ENCODE measurements at places on chromosomes 4 and X. TPM values are rescaled to one million over a fixed set of nuclear protein-coding genes. Genes with fewer than 3 reads are reported as not detected.
A peak's percentile ranks its signal among the peaks of the same experiment; 100 is the strongest.

Gene CT55
- not detected for total RNA-seq

Gene ZNF280C
- 2.6 TPM for total RNA-seq

Gene TCP11X2
- not detected for total RNA-seq

Gene INTU
- 8.0 TPM for total RNA-seq

Gene POU4F2
- total RNA-seq: not detected

Gene PLXNB3
- 13.2 TPM for total RNA-seq

Gene IQSEC2
- 30.3 TPM for total RNA-seq

Gene GSX2
- not detected for total RNA-seq

Gene AMTN
- not detected for total RNA-seq

Gene PITX2
- not detected for total RNA-seq

Gene FGB
- not detected for total RNA-seq

Gene CSAG1
- not detected for total RNA-seq

DNA sequence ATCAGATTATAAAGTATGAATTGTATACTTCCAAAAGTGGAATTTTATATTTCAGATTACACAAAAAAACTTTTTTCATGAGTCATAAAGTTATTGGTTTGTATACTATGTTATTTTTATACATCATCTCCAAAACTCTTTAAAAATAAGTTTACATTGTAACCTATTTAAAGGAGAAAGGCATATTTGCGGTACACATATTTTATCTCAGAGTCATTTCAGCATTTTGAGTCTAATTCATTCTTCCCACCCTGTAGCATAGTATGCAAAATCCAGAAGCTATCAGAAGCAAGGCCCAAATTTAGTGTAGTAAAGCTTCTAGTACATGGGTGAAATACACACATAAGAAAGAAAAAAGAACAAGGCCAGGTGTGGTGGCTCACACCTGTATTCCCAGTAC, 80.3 kb downstream of the AWAT2 start:
- H3K4me1 ChIP-seq: no peaks in the 10 kb centered on the region
- H3K27ac ChIP-seq: no peak overlapping the region
- H3K4me3 ChIP-seq: no peak overlapping the region
- no peaks in the 10 kb centered on the region for H3K36me3 ChIP-seq
- H3K27me3 ChIP-seq: no peaks in the 10 kb centered on the region
- DNase-seq: no peak

DNA sequence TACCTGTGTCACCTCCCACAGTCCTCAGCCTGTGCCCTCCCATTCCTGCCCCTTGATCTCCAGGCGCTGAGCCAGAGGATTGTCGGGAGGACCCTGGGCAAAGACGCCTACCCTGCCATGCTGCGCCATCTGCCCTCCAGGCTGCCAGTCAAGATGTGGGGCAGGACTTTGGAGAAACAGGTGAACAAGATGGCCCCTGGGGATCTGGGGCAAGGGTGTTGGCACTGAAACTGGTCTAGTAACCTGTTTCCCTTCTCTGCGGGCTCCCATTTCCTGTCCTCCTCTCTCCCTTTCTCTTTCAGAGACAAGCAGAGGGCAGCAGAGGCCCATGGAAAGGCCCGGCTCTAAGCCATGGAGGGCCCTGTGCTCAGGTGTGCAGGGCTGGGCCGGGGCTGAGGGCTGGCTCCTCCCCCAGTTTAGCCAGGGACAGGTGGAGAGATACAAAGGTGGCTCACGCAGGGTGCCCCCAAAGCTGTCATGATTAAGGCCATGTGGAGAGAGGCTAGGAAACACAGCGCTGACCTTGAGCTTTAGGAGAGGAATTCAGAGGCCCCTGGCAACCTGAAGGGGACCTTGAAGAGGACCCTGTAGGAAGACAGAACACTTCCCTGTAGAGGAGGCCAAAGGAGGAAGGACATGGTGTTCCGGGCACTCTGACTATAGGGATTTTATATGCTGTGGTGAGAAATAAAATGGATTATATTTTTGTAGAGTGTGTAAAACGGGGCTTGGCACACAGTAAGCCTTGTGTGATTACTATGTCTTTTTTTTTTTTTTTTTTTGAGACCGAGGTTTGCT, at the start of gene GLOD5:
GLOD5 (plus strand) TSS at position 74 of the 798 bp plus-strand sequence; CDS start at position 118, 44 bp downstream.
- H3K27ac ChIP-seq: peak within 1 kb of the TSS; percentile 74
- H3K27me3 ChIP-seq: no peaks in the 10 kb centered on the region
- no peaks in the 10 kb centered on the region for H3K36me3 ChIP-seq
- no peak within 1 kb of the TSS for H3K4me3 ChIP-seq
- DNase-seq: peak; percentile 77

- no peaks in the 10 kb centered on the region for H3K4me1 ChIP-seq
- no peak for DNase-seq
- no peak overlapping the region for H3K27ac ChIP-seq
- H3K36me3 ChIP-seq: no peaks in the 10 kb centered on the region
These were observed 355.4 kb downstream of the ANK2 start for GRCh38 chr4:113404841-113405240.

DNA sequence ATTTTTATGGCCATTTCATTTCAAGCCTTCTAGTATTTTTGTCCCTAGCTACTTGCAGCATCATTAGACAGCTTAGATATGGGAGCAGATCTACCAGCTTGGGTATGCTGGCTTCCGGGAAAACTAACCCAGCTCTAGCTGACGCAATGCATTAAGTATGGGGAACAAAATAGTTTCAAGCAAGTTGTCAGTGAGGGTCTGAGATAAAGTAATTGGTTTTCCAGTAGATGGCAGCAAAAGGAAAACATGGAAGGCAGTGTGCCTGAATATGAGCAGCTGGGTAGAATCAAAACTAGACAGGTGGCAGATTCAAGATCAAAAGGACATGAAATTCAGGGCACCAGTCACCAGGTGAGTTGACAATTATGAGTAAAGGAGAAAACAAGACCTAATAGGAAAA, 340.9 kb upstream of the CTSO start:
- no peak overlapping the region for H3K4me3 ChIP-seq
- H3K27ac ChIP-seq: no peak overlapping the region
- no peaks in the 10 kb centered on the region for H3K27me3 ChIP-seq
- H3K36me3 ChIP-seq: no peaks in the 10 kb centered on the region
- DNase-seq: peak; percentile 16

- no peak for DNase-seq
- H3K4me3 ChIP-seq: no peak overlapping the region
- no peaks in the 10 kb centered on the region for H3K36me3 ChIP-seq
- H3K27me3 ChIP-seq: no peaks in the 10 kb centered on the region
These were observed 181.3 kb downstream of the OR13H1 start for GRCh38 chrX:131725001-131725654.

- no peak overlapping the region for H3K4me3 ChIP-seq
- no peak overlapping the region for H3K27ac ChIP-seq
- H3K36me3 ChIP-seq: no peaks in the 10 kb centered on the region
- H3K27me3 ChIP-seq: no peaks in the 10 kb centered on the region
These were observed 92.2 kb upstream of the GATB start for GRCh38 chr4:151853034-151853433.

GRCh38 chrX:110317061-110317819, 645 bp downstream of the AMMECR1 start:
- peak; percentile 24 for DNase-seq
- peak overlapping the region; percentile 84 for H3K27ac ChIP-seq
- no peaks in the 10 kb centered on the region for H3K27me3 ChIP-seq
- no peaks in the 10 kb centered on the region for H3K4me1 ChIP-seq

- no peaks in the 10 kb centered on the region for H3K36me3 ChIP-seq
- no peak for DNase-seq
- H3K27me3 ChIP-seq: no peaks in the 10 kb centered on the region
- H3K4me1 ChIP-seq: peaks cover 11% of the 10 kb centered on the region
- H3K27ac ChIP-seq: no peak overlapping the region
These were observed 1.5 kb downstream of the PRPS2 start for GRCh38 chrX:12792711-12793110.

- no peak for DNase-seq
- H3K36me3 ChIP-seq: no peaks in the 10 kb centered on the region
- no peak overlapping the region for H3K4me3 ChIP-seq
- H3K4me1 ChIP-seq: no peaks in the 10 kb centered on the region
- H3K27me3 ChIP-seq: no peaks in the 10 kb centered on the region
These were observed 372.4 kb upstream of the RPS6KA3 start for GRCh38 chrX:20639115-20639514.

DNA sequence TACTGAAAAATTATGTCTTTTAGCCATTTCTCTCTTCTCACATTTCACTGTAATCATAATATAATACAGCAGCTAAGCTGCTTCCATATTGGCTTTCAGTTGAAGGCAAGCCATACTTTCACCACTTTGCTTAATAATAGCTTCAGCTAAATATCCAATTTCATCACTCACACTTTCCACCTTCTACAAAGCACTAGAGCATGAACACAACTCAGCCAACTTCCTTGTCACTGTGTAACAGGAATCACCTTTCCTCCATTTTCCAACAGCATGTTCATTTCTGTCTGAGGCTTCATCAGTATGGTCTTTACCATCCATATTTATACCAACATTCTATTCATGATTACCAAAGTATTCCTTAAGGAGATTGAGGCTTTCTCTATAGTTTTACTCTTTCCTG, 219.8 kb upstream of the CTSO start:
- DNase-seq: no peak
- H3K27me3 ChIP-seq: no peaks in the 10 kb centered on the region
- H3K27ac ChIP-seq: no peak overlapping the region
- no peaks in the 10 kb centered on the region for H3K4me1 ChIP-seq
- no peak overlapping the region for H3K4me3 ChIP-seq

DNA sequence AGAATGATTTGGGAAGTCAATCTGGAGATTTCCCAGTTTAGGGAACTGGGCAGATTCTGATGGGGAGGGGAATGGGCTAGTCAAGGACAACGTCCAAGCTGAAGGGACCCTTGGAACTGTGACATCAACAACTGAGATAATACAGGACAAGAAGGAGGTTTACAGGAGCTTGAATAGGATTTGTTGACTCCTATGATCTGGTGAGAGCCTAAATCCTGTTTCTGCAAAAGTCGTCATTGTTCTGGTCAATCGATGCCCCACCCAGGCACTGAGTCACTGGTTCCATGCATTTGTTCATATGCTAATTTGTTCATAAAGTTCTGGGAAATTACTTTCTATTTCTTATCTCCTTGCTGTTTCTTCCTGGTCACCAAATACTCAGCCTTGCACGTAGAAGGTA, 15.3 kb upstream of the PDGFRA start:
- no peaks in the 10 kb centered on the region for H3K36me3 ChIP-seq
- no peak for DNase-seq

DNA sequence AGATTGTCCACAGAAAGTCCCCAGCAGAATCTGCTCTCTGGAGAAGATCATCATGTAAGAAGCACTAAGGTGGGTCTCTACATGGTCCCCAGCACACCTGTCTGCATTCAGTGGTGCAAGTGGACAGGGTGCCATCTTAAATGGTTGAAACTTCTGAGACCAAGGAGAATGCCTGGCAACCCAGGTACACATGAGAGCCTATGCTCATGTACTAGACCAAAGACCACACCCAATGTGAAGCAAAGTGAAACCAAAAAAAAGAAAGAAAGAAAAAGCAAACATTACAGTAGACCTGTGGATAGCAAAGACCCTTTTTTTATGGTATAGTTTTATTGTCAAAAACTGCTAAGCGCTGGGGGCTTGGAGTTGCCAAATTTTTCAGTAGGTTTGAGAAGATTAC, 15.0 kb downstream of the CD40LG start:
- H3K4me1 ChIP-seq: no peaks in the 10 kb centered on the region
- H3K36me3 ChIP-seq: no peaks in the 10 kb centered on the region
- DNase-seq: no peak
- H3K4me3 ChIP-seq: no peak overlapping the region
- H3K27me3 ChIP-seq: no peaks in the 10 kb centered on the region

GRCh38 chr4:129092631-129093190, 628 bp downstream of the SCLT1 start:
- H3K36me3 ChIP-seq: no peaks in the 10 kb centered on the region
- peak overlapping the region; percentile 98 for H3K27ac ChIP-seq
- no peaks in the 10 kb centered on the region for H3K27me3 ChIP-seq
- DNase-seq: no peak

DNA sequence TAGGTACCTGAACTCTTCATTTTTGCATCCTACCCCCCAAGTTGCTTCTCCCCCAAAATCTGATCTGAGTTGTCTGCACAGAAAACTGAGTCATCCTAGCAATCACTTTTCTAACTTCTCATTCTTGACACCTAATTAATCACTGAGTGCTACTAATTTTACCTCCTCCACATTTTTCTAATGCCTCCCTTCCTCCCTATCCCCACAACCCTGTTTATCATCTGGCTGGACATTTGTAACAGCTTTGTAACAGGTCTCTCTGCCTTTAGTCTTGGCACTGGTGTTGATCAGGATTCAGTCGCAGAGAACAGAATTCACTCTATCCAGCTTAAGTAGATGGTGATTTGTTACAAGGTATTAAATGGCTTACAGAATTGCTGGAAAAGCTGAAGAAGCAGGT, 303.9 kb upstream of the GATB start:
- DNase-seq: no peak
- no peaks in the 10 kb centered on the region for H3K27me3 ChIP-seq
- no peak overlapping the region for H3K27ac ChIP-seq
- H3K4me3 ChIP-seq: no peak overlapping the region
- H3K36me3 ChIP-seq: no peaks in the 10 kb centered on the region

DNA sequence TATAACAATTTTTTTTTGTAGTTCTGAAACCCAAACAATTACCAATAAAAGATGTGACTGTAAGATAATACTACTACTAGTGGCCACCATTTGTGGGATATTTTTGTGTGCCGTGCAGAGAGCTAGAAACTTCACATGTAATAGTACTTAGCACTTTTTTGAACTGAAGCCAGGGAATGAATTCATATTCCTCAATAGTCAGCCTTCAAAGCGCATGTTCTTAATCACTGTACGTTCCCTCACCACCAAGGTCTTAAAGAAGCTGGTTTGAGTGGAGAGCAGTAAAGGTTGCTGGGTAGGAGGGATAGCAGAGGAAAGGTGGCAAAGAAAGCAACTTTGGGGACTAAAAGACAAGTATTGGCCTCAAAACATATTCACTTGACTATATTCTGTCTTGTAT, 9.6 kb upstream of the RUFY3 start:
- H3K27me3 ChIP-seq: no peaks in the 10 kb centered on the region
- no peaks in the 10 kb centered on the region for H3K36me3 ChIP-seq
- peaks cover 49% of the 10 kb centered on the region for H3K4me1 ChIP-seq
- no peak overlapping the region for H3K4me3 ChIP-seq

DNA sequence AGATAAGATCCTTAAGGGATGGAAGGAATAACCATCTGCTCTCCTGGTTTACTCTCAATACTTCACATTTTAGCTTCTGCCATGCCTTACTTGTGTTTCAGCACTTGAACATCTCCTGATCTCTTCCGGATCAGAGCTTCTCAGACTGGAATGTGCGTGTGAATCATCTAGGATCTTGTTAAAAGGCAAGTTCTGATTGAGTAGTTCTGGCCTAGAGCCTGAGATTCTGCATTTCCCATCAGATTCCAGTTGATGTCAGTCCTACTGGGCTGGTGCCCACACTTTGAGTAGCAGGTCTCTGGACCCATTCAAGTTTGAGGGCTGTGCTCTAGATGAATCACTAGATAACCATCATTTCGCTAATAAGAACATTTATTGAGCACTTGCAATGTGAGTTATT, 20.0 kb downstream of the NDP start:
- H3K27ac ChIP-seq: no peak overlapping the region
- no peak for DNase-seq
- H3K4me3 ChIP-seq: no peak overlapping the region
- H3K36me3 ChIP-seq: no peaks in the 10 kb centered on the region

Measured in body of pancreas (tissue), 4 donors.